Fibroblast of skin of right quadriceps (primary cell): ENCODE measurements at places on chromosomes 3 and 15.

GRCh38 chr3:5427021-5427420, 239.5 kb downstream of the EDEM1 start:
- DNase-seq = no peak

DNA sequence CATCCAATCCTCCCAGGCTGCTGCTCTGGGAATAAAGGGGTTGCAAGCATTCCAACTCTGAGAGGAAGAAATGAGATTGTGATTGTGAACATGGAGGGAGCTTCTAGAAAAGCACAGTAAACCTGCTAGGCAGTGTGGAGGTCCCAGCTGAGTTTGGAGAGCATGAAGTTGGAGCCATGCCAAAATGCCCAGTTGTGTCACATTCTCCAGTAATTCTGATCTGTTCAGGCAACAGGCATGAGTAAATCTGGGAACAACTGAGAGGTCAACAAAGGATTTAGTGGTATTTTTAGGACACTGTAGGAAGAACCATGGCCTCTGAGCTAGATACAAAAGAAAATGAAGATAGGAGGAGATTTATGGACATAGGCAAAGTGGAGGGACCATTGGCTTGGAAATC, 74.7 kb downstream of the CYP19A1 start:
- DNase-seq = no peak

DNA sequence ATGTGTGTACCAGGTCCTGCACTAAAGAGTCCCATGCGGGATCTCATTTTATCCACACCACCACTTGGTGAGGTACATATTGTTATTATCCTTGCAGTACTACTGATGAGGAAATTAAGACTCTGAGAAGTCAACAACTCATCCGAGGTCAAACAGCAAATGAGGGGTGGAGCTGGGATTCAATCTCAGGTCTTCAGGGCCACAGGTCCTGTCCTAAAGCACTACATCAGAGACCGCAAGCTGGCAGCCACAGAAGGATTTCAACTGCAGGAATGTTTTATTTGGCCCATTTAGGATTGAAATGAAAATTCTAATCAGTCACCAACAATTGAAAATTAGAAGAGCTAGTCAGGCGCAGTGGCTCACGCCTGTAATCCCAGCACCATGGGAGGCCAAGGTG, 131.4 kb downstream of the ADAMTS17 start:
- no peak for DNase-seq

DNA sequence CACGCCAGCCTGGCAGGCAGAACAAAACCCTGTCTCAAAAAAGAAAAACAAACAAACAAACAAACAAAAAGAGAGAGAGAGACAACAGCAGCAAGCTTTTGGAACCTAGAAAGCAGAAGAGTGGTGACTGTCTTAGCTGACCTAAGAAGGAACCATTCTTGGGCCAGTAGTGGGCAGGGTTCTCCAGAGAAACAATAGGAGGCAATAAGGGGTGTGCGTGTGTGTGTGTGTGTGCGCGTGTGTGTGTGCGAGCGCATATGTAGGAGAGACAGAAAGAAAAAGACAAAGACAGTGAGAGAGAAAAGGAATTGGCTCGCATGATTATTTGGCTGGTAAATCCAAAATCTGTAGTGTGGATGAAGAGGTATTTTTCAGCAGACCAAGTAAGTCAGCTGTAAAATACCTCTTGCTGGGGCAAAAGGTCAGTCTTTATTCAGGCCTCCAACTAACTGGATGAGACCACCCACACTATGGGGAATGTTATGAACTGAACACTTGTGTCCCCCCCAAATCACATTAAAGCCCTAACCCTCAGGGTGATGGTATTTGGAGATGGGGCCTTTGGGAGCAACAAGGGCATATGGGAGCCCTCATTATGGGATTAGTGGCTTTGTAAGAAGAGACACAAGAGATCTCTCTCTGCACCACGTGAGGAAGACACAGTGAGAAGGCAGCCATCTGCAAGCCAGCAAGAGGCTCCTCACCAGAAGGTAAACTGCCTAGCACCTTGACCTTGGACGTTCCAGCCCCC, 15.1 kb upstream of the BLM start:
- DNase-seq = no peak

DNA sequence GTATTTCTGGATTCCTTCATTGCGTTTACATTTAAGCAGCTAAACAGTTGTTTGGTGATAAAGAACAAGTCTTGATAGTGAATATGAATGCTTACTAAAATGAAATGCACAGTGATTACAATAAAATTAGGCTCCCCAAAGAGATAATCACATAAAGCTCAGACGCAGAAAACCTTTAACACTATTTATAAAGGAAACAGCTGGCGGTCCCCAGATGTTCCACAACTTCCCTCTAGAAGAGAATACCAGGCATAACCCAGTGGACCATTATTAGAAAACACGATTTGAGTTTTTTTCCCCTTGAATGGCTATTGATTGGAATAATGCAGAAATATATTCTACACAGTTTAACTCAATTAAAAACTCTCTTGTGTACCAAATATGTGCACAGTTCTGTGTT, 573.2 kb downstream of the DIPK2A start:
- DNase-seq = no peak

GRCh38 chr3:192772240-192772894, 45.0 kb upstream of the FGF12 start:
- no peak for DNase-seq
